Ovary (tissue), 10 donors: ENCODE measurements at places on chromosomes 1 and 21. TPM values are rescaled to one million over a fixed set of nuclear protein-coding genes. Genes with fewer than 3 reads are reported as not detected.

- DNase-seq: no peak
- H3K4me1 ChIP-seq: peaks cover 4% of the 10 kb centered on the region
- H3K27ac ChIP-seq: no peak overlapping the region
- H3K36me3 ChIP-seq: no peaks in the 10 kb centered on the region
These were observed 8.2 kb downstream of the DCLRE1B start for GRCh38 chr1:113913312-113913668.

GRCh38 chr1:38779491-38779890 lies 80.1 kb downstream of the RRAGC start:
- no peaks in the 10 kb centered on the region for H3K27me3 ChIP-seq
- no peaks in the 10 kb centered on the region for H3K36me3 ChIP-seq
- no peak overlapping the region for H3K4me3 ChIP-seq

GRCh38 chr1:85049735-85050166 lies 1.5 kb upstream of the MCOLN3 start:
- DNase-seq: no peak
- H3K36me3 ChIP-seq: no peaks in the 10 kb centered on the region
- no peaks in the 10 kb centered on the region for H3K27me3 ChIP-seq
- H3K27ac ChIP-seq: no peak overlapping the region

DNA sequence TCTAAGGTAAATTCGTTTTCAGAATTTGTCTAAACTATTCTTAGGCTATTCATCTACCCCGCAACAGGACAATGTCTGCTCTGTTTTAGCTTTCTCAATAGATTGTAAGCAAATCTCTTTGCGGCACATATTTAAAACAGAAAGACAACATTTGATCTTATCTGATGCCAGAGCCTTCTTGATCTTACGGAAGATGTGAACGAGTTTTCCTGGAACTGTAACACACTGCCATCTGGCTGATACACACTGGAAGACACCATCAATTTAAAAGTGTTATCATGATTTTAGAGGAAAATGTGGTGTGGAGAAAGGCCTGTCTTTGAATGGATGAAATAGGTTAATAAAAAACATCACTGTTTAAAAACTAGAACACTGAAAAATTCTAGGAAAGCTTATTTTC lies 36.1 kb downstream of the COA6 start:
- no peaks in the 10 kb centered on the region for H3K27me3 ChIP-seq
- no peak for DNase-seq
- no peaks in the 10 kb centered on the region for H3K4me1 ChIP-seq
- no peak overlapping the region for H3K4me3 ChIP-seq
- no peaks in the 10 kb centered on the region for H3K36me3 ChIP-seq

The MIXL1 gene
- total RNA-seq: 0.78 TPM

DNA sequence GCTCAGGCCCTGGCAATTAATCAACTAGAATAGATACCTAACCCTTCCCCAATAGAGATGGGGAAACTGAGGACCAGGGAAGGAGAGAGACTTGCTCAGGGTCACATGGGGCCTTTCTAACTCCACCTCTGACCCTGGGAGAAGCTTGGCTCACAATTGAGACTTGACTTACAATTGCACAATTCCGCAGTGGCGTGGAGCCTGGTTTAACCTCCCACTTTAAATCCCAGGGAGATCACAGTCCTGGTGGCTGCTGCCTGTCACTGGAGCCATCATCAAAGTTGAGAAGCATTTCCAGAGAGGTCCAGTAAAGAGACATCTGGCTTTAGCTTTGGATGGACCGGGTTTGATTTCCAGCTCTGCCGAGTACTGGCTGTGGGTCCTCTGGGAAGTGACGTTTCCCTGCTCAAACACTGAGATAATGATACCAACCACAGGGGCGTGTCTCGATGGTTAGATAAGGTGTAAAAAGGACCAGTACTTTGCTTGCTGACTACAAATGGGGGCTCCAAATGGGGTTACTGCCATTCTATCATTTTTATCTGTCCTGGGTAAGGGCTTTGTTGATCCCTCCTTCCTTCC lies 39.3 kb downstream of the TRIM62 start:
- no peaks in the 10 kb centered on the region for H3K27me3 ChIP-seq
- no peak overlapping the region for H3K4me3 ChIP-seq
- no peak overlapping the region for H3K27ac ChIP-seq
- H3K4me1 ChIP-seq: no peaks in the 10 kb centered on the region

The UQCRH gene
- 189 TPM for total RNA-seq

The AIRE gene
- not detected for total RNA-seq

GRCh38 chr1:159239551-159240220 lies 35.0 kb downstream of the ACKR1 start:
- DNase-seq: no peak
- H3K4me1 ChIP-seq: no peaks in the 10 kb centered on the region
- H3K4me3 ChIP-seq: no peak overlapping the region
- no peaks in the 10 kb centered on the region for H3K36me3 ChIP-seq
- no peak overlapping the region for H3K27ac ChIP-seq

DNA sequence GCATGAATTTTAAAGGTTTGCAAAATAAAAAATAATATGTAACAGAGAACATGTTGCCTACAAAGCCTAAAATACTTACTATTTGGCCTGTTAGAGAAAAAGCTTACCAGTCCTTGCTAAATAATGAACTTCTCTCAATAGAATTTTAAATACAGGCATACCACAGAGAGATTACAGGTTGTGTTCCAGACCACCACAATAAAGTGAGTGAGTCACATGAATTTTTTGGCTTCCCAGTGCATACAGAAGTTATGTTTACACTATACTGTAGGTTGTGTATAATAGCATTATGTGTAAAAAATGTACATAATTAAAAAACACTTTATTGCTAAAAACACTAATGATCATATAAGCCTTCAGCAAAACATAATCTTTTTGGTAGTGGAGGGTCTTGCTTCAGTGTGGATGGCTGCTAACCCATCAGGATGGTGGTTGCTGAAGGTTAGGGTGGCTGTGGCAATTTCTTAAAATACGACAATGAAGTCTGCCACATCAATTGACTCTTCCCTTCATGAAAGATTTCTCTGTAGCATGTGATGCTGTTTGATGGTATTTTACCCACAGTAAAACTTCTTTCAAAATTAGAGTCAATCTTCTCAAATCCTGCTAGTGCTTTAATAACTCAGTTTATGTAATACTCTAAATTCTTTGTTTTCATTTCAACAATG lies 48.6 kb downstream of the SCYL3 start:
- no peak overlapping the region for H3K27ac ChIP-seq
- no peak for DNase-seq
- H3K27me3 ChIP-seq: no peaks in the 10 kb centered on the region
- no peaks in the 10 kb centered on the region for H3K4me1 ChIP-seq
- no peak overlapping the region for H3K4me3 ChIP-seq
- H3K36me3 ChIP-seq: no peaks in the 10 kb centered on the region

DNA sequence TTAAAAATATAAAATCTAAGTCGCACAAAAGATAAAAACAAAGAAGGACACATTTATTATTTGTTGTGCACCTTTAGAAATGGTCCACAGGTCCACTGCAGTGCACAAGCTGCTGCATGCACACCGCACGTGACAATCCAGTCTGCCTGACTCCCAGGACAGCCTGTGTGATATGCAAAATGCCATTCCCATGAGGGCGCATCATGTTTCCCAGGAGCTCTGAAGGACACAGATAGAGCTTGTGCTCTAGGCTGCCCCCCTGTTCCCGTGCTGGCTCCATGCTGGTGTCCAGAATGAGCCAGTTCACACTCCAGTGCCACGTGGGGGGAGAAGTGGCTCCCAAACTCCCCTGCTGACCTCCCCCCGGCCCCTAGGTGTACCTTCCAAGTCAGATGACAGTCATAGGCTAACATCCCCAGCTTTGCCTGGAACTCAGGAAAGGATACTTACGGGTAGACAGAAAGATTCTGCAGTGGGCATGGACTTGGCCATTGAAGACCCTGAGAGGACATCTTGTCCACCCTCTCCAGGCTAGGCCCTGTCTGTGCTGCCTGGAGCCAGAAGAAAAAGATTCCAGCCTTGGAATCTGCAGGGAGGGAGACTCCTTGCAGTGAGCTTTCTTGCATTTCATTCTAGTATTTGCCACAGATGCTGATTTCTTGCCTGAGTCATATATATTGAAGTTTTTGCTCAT lies 26.3 kb downstream of the RAB7B start:
- no peaks in the 10 kb centered on the region for H3K27me3 ChIP-seq
- DNase-seq: no peak
- peaks cover 4% of the 10 kb centered on the region for H3K4me1 ChIP-seq

DNA sequence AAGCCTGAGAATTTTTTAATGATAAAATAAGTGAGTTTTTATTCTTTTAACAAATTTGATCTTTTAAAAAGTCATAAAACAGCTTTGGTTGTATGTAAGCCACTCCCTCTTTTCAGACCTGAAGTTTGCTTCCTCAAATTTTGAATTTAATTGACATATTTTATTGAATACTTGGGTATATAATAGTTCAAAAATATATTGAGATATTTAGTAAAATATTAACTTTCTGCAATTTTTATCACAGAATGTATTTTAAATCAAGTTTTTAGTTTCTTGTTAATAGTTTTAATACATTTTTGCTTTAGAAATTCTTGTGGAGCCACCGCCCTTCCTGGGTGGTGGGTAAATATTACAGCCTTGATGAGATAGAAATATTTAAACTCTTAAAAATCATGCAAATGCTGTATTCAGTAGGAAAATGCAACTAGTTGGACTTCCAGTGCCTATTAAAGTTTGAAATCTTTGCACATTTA lies 867 bp downstream of the PTPRC start:
- H3K27me3 ChIP-seq: no peaks in the 10 kb centered on the region
- no peak for DNase-seq
- no peaks in the 10 kb centered on the region for H3K4me1 ChIP-seq
- H3K4me3 ChIP-seq: peak overlapping the region; percentile 5
- no peaks in the 10 kb centered on the region for H3K36me3 ChIP-seq

The EPHA10 gene
- 0.40 TPM for total RNA-seq

DNA sequence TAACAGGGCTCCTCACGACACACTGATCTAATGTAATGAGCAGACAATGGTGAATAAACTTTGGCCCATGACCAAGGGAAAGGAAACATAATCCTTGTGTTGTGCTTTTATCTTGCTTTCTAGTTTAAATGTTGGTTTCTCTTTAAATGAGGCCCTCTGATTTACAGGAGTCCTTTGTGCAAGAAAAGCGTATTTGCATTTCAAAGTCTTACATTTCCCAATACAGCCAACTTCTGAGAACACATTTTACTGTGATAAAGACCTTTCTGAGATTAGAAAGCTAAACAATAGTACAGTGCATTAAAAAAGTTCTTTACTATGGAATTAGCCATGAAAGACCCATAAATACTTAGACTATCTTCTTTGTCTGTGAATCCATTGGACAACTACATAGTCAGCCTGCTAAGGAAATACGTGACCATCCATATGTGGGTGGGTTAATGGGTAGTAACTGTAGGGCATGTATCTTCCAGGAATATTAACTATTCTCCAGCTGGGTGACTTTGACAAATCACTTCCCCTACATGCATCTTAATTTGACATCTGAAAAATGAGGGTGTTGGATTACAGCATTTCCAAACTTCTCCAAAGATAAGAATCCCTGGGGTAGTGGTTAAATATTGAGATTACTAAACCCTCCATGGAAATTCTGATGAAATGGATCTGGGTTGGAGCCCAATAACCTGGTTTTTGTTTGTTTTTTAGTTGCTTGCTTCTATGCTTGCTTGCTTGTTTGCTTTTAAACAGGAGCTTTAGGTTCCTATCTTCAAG lies 50.3 kb upstream of the USP1 start:
- DNase-seq: no peak
- H3K4me3 ChIP-seq: no peak overlapping the region
- H3K4me1 ChIP-seq: no peaks in the 10 kb centered on the region
- H3K36me3 ChIP-seq: no peaks in the 10 kb centered on the region

DNA sequence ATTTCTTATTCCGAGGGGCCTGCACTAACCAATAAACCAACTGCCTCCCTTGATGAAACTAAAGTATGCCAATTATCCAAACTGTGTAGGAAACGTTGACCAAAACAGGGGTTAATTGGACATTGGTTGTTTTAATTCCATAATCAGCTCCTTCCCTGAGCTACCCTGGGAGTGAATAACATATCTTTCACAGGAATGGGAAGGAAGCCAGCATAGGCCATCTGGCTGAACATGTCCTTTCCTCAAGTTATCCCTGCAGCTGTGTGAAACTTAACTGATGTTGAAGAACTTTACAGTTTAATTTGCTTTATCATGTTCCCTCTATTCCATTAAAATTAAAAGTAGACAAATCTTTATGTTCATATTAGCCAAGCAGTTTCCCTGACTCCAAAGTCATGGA lies 75.4 kb downstream of the NRIP1 start:
- no peaks in the 10 kb centered on the region for H3K36me3 ChIP-seq
- no peak for DNase-seq
- no peak overlapping the region for H3K4me3 ChIP-seq
- peaks cover 10% of the 10 kb centered on the region for H3K4me1 ChIP-seq
